ENCODE measurements at places on chromosomes 11 and 22.

- DNase-seq: no peak
Measured at GRCh38 chr22:19849835-19850762, 4.6 kb downstream of the GNB1L start.

GRCh38 chr11:10752061-10752460, 1.0 kb downstream of the CTR9 start:
- peak; percentile 24 for DNase-seq

DNA sequence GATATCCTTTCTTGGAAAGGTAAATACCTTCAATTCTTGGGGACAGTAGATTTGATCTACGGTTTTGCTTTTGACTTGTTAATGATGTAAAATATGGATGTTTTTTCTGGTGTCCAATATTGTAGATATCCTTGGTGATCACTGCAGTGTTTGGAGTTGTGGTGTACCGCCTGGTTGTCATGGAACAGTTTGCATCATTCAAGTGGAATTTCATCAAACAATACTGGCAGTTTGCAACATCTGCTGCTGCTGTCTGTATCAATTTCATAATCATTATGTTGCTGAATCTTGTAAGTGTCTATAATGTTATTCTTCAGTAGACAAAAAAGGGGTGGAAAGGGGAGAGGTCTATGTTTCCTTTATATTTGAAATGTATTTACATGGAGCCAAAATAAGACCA, 27.4 kb upstream of the MUC15 start:
- DNase-seq: peak; percentile 39

DNA sequence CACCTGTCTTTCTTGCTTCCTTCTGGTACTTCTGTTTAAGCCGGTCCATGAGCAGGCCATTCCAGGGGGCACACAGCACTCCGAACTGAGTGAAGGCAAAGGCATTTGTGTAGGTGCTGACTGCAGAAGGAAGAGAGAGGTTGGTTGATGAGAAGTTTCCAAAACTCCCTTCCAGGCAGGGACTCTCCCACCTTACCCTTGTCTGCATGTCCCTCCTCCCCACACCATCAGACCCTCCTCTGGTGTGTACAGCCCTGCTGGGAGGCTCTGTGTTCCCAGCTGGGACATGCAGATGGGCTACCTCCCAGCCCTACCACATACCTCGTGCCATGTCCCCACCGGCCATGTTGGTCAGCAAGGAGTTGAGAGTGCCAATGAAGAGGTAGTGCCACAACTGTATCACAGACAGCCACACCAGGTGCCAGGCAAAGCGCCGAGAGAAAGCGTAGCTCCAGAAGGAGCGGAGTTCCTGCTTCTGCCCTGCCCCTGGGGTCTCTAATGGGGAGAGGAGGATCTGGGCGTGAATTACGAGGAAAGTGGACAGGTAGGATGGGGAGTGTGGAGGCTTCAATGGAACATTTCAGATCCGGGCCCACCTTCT, 12.2 kb downstream of the SLC43A3 start:
- no peak for DNase-seq

DNA sequence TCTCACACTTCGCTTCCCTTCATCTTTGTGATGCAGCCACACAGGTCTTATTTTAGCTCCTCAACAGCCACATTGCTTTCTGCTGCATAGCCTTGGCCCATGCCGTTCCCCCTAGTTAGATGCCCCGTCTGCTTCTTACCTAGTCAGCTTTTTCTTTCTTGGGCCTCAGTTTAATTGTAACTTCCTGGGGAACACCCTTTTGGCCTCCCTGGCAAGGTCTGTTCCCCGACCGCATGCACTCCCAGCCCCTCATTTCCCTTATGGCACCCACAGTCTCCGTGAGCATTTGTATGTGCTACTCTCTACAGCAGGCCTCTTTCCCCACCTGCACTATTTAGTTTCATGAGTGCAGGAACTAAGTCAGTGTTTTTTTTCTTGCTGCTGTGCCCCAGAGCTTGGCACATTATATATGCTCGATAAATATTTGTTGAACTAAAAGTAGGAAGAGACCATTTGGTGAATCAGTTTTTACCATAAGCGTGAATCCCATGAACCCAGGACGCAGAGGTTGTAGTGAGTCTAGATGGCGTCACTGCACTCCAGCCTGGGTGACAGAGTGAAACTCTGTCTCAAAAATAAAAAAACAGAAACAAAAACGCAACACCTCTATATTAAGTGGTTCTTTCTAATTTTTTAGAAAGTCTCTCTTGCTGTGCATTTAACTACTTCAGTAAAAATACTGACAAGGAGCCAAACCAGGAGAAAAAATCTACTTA, 38.5 kb downstream of the TNRC6B start:
- DNase-seq: no peak

DNA sequence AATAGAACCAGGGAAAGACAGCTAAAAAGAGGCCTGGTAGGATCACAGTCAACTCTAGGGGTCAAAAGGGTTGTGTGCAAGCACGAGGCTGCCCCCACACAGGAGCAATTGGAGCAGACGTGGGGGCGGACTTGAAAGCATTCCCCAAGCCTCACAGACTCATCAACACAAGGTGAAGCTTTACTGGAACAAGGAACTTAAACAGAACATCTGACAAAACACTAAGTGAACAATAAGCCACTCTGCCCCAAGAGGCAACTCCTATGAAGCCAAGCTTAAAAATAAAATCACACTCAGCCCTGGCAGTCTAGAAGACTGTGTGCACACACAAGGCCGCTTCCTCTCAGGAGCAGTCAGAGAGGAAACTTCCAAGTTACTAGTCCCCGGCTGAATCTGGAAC, 32.2 kb upstream of the TEAD1 start:
- no peak for DNase-seq

DNA sequence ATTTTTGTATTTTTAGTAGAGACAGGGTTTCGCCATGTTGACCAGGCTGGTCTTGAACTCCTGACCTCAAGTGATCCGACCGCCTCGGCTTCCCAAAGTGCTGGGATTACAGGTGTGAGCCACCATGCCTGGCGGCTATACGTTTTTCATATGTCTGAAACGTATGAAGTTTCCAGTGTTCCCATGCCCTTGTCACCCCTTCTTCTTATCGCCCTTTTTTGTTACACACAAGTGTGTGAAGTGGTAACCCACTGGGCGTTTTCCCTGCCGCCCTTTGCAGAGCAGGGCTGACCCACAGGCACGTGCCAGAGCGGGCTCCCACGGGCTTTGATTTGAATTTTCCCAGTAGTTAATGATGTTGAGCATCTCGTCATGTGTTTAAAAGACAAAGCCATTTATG, 17.0 kb downstream of the PIM3 start:
- no peak for DNase-seq

DNA sequence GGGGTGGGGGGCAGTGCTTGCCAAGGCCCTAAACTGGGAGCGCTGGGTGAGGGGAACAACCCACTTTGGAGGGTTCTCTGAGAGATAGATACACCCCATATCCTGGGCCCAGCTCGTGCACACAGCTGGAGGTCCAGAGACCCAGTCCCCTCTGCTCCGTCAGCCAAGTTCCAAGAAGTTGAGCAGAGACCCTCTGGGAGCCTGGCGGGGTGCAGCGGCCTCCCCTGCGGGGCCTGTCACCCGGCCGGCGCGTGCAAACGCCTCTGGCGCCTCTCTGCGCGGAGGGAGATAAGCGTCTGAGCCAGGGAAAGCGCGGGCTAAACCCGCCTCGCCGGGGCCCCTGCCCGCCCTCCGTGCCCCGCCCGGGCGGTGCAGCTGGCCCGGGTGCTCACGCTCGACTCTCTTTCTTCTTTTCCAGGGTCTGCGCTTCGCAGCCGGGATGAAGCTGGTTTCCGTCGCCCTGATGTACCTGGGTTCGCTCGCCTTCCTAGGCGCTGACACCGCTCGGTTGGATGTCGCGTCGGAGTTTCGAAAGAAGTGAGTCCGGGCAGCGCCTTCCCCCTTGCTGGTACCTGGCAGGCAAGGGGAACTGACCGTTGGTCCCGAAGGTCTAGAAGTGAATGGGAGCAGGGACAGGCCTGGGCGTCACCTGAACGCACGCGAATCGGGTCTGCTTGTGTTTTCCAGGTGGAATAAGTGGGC, 540 bp downstream of the ADM start:
- peak; percentile 31 for DNase-seq

- DNase-seq: no peak
Measured at GRCh38 chr22:35064664-35065063, 1.3 kb upstream of the ISX start.

GRCh38 chr22:40666151-40666848, 13.0 kb upstream of the MCHR1 start:
- peak; percentile 93 for DNase-seq

DNA sequence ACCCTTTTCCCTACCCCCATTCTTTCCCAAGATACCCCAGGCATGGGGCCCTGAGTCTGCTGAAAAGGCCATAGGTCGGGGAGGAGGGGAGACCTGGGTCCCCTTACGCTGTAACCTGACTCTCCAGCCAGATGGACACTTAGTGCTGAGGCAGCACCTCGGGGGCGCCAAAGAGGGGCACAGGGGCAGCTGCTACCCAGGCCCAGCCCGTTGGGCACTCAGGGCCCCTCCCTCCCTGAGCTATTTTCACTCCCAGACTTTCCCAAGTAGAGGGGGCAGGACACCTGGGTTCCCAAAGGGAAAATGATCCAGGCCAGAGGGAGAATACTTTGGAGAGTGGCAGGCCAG, 933 bp downstream of the ACTN3 start:
- DNase-seq: peak; percentile 79

DNA sequence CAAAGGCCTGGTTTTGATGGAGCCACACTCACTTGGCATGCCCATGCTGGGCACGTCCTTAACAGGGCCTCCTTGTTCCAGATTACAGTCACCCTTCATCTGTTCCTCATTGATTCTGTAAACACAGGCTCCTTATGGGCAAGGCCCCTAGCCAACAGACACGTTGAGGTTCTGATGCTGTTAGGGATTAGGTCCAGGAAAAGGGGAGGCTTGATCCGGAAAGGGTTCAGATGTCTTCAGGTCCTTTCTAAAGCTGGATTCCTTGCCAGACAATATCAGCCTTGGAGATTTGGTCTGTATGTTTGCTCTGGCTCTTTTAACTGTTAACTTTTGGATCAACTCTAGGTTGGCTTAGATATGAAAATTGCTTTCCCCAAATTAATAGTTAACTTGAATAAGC, 46.9 kb upstream of the PRSS23 start:
- DNase-seq: no peak

DNA sequence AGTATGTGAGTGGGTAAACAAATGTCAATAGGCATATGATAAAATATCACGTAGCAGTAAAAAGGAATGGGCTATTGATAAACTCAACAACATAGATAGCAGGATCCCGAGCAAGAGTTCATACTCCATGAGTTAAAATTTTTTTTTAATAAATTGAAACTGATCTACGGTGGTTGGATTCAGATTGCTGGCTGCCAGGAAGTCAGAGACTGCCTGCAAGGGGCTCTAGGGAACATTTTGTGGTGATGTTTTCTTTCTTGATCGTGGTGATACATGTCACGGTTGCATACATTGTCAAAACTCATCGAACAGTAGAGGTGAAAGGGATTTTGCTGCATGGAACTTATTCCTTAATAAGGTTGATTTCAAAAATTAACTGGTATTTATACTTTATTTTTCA, 62.6 kb upstream of the WNT7B start:
- no peak for DNase-seq

DNA sequence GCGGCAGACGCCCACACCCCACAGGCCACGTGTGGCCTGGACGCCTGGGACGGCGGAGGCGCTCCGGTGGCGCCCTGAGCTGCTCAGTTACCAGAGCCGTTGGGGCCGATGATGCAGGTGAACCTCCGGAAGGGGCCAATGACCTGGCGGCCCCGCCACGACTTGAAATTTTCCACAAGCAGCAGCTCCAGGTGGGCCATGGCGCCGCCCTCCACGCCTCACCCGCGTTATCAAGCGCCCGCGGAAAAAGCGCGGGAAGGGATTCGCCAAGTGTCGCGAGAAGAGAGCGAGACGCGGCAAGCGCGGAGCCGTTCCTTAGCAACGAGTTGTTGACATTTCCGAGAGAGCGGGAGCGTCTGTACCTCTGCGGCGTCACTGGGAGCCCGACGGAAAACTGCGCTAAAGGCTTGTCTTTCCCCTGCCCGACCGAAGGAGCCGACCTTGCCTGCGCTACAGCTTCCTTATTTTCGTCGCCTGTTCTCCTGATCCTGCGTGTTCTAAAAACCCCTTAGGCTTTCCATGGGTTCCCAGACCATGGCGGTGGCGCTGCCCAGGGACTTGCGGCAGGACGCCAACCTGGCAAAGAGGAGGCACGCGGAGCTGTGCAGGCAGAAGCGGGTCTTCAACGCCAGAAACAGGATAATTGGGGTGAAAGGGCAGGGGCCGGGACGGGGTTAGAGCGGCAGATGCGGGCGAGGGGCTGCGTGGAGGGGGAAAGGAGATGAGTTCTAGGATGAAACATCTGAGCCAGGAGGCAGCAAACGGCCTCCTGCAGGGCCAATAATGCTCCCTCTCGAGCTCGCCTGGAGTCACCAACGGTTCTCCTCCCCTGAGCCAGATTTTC, at the start of the genes RIBC2 and SMC1B:
Gene RIBC2, plus strand, starts transcription at position 326 of the 844 bp plus-strand sequence. Its CDS starts 194 bp downstream, at position 520.
Gene SMC1B, minus strand, starts transcription at position 232 of the 844 bp plus-strand sequence. Its CDS starts 32 bp downstream, at position 200.
- peak; percentile 85 for DNase-seq

DNA sequence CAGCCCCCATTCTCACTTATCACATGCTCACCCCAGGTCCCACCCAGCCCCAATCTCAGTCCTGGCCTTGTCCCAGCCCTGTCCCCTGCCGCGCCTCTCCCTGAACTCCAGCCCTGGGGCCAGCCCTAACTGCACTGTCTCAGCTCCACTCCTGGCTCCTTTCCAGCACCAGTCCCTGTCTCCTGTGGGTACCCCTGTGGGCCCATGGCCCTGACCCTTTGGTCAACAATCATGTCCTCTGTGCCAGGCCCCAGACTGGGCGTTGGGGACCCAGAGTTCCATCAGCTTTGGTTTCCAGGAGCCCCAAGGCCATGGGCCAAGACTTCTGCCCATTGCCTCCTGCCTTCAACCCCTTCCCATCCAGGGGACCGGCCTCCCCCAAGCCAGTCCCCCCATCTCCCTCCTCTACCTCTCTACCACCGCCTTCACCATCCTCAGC, 757 bp downstream of the SPI1 start:
- DNase-seq: no peak

DNA sequence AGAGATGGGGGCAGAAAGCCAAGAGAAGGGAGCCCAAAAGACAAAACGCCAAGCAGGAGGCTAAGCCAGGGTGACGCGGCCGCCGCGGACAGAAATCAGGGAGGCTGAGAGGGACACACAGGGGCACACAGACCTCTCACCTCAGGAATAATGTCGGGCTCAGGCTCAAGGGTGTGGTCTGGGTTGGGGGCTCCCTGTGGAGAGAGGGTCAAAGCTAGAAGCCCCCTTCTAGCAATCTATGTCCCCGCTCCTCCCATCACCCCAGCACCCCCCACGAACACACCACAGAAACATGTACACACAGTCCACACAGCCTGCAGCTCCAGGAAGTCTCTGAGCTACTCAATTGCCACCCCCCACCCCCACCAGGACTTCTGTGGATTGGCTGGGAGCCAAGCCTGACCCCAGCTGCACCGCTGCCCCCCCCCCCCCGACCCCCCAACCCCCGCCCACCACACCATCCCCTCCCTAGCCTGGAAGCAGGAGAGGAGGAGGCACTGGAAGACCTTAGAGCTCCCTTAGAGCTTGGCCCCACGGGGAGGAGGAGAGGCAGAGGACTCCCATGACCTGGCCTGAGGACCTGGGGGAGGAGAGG, 6.9 kb downstream of the BCL9L start:
- DNase-seq: no peak

GRCh38 chr11:121887976-121888557, 227.9 kb downstream of the BLID start:
- no peak for DNase-seq

Data from NCI-H524 (cell line).